ENCODE measurements at places on chromosomes 7 and 10. TPM values are rescaled to one million over a fixed set of nuclear protein-coding genes. Genes with fewer than 3 reads are reported as not detected.
A peak's percentile ranks its signal among the peaks of the same experiment; 100 is the strongest.

CHST3 gene
- total RNA-seq, result 10.6 TPM

- peak; percentile 5 for DNase-seq
Measured at GRCh38 chr10:27794157-27794556, 48.5 kb upstream of the MKX start.

DNA sequence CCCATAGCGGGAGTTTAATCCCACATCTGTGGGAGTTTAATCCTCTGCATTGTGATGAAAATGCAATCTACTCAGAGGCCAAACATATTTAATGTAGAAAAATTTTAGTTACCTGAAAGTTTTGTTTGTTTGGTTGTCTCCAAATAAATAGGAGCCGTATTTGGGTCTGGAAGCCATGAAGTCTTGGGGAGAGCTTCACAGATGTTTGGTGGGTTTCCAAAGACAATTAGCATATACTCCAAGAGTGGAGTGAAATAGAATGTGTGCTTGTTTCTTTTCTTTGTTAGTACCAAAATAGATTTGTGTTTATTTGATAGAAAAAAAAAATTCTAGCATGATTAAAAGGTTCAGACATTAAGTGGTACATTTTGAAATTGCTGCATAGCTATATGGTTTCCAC lies 50.9 kb downstream of the ANK3 start:
- DNase-seq, result no peak

DNA sequence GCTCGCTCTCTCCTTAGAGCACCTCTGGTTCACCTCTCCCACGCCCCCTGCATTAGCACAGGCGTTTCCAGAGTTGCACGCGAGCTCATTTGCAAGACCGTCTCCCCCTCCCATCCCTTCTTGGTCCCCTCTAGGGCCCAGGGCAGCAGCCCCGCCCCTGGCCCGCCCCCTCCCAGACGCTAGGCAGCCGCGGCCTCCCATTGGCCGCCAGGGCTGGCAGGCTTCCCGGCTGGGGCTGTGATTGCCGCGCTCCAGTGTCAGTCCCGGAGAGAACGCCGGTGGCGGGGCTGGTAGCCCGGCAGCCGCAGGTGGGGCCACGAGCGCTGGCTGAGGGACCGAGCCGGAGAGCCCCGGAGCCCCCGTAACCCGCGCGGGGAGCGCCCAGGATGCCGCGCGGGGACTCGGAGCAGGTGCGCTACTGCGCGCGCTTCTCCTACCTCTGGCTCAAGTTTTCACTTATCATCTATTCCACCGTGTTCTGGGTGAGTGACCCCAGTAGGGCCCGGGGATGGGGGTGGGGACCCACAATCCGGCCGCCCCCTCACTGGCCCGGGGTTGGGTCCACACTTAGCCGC lies at the start of gene TSPAN15:
Gene TSPAN15 (plus strand): TSS at position 257 of the 575 bp plus-strand sequence. CDS start 130 bp downstream, at position 387.
- DNase-seq, result peak; percentile 46

GRCh38 chr7:47422611-47423010 lies 159.3 kb downstream of the TNS3 start:
- DNase-seq, result peak; percentile 52

LRRC18 gene
- total RNA-seq, result not detected

NUDT13 gene
- total RNA-seq, result 1.1 TPM

DNA sequence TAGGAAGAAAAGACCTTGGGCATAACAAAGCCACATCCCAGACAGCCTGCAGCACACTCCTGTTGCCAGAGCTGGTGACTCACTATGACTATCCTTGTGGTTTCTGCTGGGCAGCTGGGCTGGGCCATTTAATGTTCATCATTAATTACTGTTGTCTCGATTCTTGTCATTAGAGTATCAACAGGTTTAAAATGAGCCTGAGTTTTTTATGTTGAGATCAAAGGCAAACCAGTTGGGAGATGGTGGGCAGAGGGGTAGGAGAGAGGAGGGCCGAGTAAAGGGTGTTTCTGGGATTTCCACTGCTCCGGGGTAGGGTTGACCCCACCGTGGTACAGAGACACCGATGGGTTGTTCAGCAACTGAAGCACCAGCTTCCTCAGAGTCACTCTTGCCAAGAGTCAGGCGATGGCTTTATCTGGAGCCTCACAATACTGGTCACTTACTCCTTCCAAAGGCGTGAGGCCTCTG lies 128.7 kb upstream of the LYZL1 start:
- DNase-seq, result peak; percentile 89

GRCh38 chr7:90706072-90706716 lies 110.1 kb downstream of the CDK14 start:
- peak; percentile 70 for DNase-seq

- no peak for DNase-seq
Measured at GRCh38 chr10:32326119-32326518, 20.8 kb downstream of the EPC1 start.

DNA sequence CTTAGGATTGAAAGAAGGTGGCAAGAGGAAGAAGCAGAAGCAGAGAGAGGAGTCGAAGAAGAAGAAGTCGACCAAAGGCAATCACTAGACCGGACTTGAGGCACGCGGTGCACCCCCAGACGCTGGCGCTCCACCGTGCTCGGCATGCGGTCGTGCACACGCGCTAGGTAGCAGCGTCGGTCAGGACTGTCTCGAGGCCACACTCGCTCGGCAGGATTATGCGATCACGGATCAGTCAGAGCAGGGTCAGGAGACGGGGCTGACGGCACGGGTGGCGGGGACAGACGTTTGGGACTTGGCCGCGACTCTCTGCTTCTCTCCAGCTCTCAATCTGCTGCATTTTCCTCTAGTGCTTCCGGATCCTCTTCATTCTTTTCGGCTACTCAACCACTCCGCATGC lies 79.2 kb downstream of the DNAJB6 start:
- DNase-seq, result no peak

Measured in IMR-90 (cell line).